ENCODE measurements at places on chromosomes 1 and 21.

GRCh38 chr1:24195874-24196273 lies 8.8 kb upstream of the IFNLR1 start:
- DNase-seq, result no peak

- DNase-seq, result no peak
Measured at GRCh38 chr1:165675794-165676193, 22.6 kb downstream of the ALDH9A1 start.

DNA sequence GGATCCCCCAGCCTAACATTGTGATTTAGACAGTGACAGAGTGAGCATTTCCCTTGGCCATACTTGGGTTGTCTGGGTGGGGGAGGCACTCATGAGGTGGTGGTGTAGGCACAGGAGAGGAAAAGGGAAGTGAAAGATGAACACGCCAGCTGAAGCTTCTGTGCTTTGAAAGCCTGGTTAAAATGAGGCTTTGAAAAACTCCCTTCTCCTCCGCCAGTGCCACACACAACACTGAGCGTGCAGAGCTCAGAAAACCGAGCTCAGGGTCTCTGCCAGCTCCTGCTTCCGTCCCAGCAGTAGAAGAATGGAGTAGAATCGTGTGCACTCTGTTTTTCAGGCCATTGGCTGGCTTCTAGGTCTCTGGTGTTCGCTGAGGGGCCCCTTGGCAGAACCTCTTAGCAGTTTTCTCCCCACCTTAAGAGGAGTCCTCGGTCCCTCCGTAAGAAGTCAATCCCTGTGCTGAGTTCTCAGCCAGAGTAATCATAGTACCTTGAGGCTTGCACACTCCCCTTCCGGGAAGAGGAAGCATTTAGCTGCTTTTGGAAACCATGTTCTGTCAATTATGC lies 12.9 kb downstream of the PLEKHM2 start:
- DNase-seq, result peak; percentile 12

- DNase-seq, result no peak
Measured at GRCh38 chr1:166721145-166721544, 118.1 kb upstream of the POGK start.

GRCh38 chr1:81757398-81758020 lies 43.2 kb upstream of the ADGRL2 start:
- DNase-seq, result no peak

DNA sequence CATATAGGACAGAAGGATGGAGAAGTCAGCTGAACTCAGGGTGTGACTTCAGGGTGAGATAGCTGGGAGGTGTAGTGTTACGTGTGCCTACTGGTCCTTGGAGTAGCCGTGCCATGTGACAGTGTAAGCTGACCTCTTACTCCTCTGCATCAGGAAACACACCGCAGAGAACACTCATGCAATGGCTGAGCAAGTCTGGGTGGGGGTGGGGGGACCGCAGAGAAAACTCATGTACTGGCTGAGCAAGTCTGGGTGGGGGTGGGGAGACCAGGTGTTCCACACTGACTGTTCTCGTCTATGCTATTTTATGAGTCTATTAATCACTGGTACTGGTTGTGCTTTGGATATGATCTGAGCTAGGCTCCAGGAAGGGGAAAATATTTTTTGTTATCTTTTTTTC lies 233.1 kb downstream of the PAPPA2 start:
- DNase-seq, result no peak

- no peak for DNase-seq
Measured at GRCh38 chr1:98849969-98850636, 154.6 kb downstream of the PLPPR5 start.

DNA sequence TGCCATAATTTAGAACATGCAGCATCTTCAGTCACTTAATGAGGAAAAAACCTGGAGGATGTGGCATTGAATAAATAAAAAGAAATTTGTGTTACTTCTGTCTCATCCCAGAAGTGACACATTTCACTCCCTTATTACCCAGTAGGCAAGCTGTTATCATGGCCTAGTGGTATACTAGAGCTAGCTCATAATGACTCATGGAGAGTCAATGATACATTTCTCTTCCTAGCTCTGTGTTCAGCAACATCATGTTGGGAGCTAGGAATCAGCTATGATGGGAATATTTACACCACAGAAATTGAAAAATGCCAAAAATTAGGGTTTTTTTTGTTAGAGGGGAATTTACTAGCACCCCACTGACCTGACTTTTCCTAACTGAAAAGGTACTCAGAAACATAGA lies 182.7 kb downstream of the HMCN1 start:
- DNase-seq, result no peak

DNA sequence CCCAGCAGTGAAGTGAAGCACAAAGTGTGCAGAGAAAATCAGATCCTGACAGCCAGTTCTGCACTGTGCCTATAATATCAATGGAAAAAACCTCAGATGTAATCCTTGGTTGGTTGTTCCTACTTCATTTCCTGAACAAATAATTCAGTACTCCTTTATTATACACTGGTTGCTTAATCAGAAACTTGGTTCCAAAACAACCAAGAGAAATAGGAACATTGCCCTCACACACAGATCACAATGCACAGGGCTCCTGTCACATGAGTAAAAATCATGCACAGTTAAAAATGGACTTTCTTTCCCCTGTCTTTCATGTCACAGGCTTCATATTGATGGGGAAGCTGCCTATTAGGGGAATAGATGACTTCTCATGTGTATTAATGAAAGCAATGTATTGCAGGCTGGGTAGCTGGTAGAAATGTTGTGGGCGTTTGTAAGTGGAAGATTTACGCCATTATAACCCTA lies 9.7 kb downstream of the DNASE2B start:
- DNase-seq, result no peak

- no peak for DNase-seq
Measured at GRCh38 chr1:189706594-189706993, 771.1 kb downstream of the BRINP3 start.

- DNase-seq, result peak; percentile 27
Measured at GRCh38 chr1:89259283-89259971, 13.2 kb downstream of the GBP5 start.

DNA sequence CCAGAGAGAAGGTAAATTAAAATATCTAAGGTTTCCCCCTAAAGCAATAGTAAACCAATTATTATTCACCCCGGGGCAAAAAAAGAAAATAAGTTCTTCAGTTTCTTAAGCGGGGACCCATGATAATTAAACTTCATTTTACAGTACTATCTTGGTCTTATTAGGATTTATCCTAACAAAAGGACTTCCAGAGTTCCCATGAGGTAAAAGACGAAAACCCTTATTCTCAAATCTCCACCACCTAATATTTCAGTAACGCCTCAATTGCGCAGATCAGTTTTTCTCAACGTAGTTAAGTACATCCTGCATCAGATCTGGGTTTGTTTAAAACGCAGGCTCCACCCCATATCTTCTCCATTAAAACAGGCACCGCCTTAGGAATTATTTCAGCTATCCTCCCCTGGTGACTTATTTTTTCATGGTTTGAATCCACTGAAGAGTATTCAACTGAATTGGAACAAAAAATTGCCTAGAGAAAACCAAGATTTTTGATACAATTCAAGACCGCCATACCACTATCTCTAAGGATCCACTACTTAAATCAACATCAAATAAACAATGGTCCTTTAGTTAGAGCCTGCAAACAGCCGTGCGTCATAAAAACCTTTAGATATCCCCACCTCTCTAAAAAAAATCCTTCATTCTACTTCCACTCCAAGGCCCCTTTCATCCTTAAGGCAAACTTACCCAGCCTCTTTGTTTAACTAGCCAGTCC lies 1.7 kb downstream of the MCL1 start:
- DNase-seq, result no peak

DNA sequence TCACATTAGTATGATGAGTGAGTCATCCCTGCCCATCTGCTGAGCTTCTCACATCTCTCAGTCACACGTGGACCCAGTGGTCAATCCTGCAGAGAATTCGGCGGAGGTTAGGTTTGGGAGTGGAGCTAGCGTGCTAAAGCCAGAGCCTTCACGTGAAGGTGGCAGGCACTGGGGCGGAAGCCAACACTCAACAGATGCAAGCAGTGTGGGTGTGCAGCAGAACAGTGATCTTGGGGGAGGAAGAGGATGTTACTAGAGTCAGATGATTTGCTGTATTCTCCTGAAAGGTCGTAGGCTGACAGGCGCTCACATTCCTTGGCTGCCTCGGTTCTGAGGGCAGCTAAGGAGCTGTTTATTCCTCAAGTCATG lies 6.7 kb downstream of the C1orf115 start:
- no peak for DNase-seq

DNA sequence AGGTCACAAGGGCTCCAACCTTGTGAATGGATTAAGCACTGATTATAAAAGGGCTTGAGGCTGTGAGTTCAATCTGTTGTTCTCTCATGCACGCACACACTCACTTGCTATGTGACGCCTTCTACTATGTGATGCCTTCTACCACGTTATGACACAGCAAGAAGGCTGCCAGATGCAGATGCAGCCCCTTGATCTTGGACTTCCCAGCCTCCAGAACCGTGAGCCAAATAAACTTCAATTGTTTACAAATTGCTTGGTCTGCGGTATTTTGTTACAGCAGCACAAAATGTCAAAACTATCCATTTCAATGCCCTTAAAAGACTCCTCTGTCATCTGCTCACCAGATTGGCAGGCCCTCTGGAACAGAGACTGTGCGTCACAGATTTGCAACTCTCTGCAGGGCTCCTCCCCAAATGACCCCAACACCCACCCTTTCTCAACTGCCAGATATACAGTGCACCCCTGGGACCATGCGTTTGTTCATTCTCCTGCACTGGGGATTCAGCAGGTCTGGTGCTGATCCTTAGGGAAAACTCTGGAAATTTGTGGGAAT lies 47.8 kb upstream of the KANK4 start:
- no peak for DNase-seq

DNA sequence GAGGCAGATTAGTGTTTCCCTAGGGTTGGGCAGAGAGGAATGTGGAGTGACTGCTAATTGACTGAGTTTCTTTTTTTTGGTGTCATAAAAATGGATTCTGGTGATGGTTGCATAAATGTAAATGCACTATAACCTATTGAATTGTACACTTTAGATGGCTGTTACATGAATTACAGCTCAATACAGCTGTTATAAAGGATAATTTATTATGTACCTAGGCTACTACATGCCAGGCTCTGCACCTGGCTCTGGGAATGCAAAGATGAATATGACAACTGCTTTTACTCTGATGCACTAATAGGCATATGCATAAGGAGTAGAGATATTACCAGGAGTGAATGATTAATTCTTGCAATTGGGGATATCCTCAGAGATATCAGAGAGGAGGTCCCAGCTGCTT lies 345.3 kb downstream of the PTBP2 start:
- no peak for DNase-seq

GRCh38 chr1:165235155-165235776 lies 121.2 kb downstream of the LMX1A start:
- DNase-seq, result no peak

GRCh38 chr1:26373789-26374188 lies 1.2 kb upstream of the ZNF683 start:
- DNase-seq, result no peak

GRCh38 chr1:154547105-154547732 lies 11.2 kb downstream of the UBE2Q1 start:
- DNase-seq, result no peak

GRCh38 chr1:49323925-49324540 lies 547.3 kb upstream of the BEND5 start:
- DNase-seq, result no peak

DNA sequence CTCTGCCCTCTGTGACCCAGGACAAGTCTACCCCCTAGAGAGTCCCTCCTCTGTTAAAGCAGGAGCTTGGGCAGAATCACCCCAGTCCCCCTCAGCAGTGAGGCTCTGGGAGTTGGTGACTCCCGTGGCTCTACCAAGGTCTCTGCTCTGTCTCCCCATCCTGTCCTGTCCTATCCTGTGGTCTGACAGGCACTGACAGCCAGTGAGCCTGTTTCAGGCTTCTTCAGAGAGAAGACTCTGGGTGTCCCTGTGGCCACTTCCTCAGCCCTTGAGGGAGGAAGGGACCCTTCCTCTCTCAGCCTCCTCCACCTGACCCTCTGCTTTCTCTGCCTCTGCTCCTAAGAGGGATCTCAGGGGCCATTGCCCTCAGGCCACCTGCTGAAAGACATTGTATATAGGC lies 148.7 kb downstream of the FCRL5 start:
- DNase-seq, result no peak

- no peak for DNase-seq
Measured at GRCh38 chr1:24644100-24644384, 940 bp downstream of the SRRM1 start.

GRCh38 chr21:41768437-41769042 lies 1.7 kb upstream of the RIPK4 start:
- no peak for DNase-seq

GRCh38 chr1:244246334-244246733 lies 195.3 kb downstream of the ZBTB18 start:
- no peak for DNase-seq

DNA sequence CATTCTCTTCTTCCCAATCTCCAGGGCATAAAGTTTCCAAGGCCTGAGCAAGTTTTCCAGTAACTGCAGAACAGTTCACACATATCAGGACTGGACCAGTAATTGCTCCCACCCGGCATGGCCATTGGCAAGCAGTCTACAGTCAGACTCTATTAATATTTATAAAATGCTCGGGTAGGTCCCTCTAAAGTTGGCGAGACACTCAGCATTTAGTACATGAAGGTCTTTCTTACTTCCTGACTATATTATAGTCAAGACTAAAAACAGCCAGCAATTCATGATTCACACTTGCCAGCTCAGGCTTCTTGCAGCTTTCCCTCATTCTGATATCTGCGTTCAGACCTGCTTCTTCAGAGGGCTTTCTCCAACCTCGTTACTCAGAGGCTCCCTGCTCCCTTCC lies 25.4 kb downstream of the GADD45A start:
- no peak for DNase-seq

DNA sequence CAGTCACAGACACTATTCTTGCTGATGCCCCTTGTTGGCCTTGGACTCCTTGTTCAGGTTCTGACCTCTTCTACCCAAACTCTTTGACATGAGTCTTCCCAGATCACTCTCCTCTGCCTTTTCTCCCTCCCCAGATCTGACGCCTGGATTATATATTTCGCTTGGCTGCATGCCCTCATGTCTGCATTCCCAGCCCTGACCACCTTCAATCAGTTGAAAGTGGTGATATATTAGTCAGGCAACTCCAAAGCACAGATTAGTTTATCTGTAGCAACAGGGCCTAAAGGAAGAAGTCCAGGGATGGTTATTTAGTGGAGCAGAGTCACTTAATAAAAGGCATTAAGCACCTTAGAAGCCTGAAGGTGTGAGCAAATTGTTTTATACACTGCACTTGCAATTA lies 110.0 kb upstream of the GUCA2B start:
- no peak for DNase-seq

DNA sequence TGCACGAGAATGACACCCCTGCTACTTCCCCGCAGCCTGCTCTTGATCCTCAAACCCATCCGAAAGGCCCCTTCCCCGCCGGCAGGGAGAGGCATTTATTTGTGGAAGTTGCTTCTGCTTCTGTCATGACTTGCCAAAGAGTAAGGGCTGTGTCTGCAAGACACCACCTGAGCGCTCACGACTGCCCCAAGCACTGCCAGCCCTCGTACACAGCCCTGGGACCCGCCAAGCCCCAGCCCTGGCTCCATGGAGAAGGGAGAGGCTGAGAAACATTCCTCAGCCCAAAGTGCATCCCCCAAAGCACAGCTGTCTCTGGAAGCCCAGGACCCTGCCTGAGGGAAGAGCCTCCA lies 6.3 kb upstream of the TPRG1L start:
- no peak for DNase-seq
